Epithelial cell of esophagus (primary cell): ENCODE measurements at places on chromosomes 2 and 18.

GRCh38 chr2:121293450-121294325 lies 8.7 kb upstream of the TFCP2L1 start:
- DNase-seq, result no peak

GRCh38 chr2:75790814-75791467 lies 80.2 kb upstream of the GCFC2 start:
- DNase-seq, result no peak

- no peak for DNase-seq
Measured at GRCh38 chr2:146532509-146533147, 1312.2 kb upstream of the ACVR2A start.

- peak; percentile 34 for DNase-seq
Measured at GRCh38 chr2:145000376-145000775, 480.5 kb upstream of the ZEB2 start.

GRCh38 chr2:195603998-195604397 lies 53.0 kb upstream of the SLC39A10 start:
- DNase-seq, result no peak

GRCh38 chr18:26228562-26229260 lies 2.5 kb downstream of the TAF4B start:
- DNase-seq, result peak; percentile 8

DNA sequence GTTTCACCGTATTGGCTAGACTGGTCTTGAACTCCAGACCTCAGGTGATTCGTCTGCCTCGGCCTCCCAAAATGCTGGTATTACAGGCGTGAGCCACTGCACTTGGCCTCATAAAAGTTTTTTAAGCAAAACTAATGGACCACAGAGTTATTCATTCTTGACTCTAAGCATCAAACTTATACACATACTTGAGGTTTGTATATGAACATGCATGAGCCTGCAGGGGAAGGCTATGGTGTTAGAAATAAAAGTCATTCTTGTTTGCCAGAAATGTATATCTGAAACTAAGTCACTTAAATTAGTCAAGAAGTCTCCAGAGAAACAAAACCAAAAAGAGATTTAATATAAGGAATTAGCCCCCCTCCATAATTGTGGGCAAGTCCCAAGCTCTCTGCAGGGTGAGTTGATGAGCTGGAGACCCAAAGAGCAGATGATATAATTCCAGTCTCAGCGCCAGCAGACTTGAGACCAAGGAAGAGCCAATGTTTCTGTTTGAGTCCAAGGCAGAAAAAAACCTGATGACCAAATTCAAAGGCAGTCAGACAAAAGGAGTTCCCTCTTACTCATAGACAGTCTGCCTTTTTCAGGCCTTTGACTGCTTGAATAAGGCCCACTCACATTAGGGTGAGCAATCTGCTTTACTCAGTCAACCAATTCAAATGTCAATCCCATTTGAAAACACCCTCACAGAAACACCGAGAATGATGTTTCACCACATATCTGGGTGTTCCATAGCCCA lies 69.0 kb upstream of the DSG1 start:
- DNase-seq, result peak; percentile 98

DNA sequence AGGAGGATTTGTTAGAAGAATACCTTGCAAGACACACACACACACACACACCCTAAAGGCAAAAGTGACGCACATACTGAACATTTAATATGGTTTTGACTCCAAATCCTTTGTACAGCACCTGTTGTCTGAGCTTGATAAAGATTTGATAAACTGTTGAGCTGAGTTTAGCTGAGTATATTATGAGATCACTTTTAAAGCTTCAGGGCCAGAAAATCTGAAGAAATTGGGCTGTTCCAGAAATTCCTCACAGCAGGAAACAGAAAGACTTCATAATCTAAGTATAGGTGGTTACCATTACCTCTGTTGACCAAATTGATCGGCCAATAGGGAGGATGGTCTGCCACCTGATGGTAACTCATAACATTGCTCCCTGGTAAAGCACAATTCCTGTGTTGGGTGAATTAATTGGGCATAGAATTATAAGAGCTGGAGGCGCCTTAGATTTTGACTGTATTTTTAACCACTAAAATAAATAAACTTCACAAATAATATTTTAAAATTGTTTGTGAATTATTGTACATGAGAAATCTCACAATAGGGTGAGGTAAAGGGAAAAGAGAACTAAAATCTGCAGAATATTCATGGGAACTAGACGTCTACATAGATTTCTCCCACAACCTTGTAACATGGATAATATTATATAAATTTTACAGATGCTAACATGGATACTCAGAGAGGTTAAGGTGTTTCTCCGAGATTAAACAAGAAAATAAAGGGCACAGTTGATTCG lies 21.8 kb upstream of the RPIA start:
- DNase-seq, result peak; percentile 68

GRCh38 chr2:120774557-120775160 lies 39.0 kb downstream of the GLI2 start:
- DNase-seq, result peak; percentile 53

DNA sequence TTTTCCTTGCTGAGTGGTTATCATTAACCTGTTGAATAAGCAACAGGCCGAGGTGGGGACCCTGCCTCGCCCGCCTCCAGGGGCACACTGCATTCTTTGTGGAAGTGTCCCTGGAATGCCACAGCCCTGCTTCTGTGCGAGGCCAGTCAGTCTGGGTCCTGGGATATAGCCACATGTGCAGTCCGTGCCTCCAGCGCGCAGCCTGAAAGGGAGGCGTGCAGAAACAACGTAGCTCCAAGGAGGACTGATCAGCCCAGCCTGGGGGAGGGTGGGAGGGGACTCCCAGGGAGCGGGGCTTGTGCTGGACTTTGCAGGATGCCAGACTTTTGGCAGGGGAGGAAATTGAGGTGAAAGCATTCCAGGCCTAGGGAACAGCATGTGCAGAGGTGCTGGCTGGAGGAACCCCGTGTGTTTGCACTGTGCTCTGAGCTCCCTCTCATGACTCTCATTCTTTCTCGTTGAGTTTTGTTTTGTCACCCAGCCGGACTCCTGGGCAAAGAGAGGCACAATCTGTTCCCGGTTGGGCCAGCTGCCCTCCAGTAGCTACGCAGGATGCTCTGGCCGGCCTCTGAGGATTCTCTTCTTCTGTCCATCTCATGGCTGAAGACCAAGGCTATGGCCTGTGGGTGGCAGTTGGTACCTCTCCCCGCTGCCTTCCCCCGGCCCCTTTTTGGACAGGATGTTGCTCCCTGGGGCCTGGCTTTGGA lies 39.7 kb downstream of the HPCAL1 start:
- DNase-seq, result no peak

DNA sequence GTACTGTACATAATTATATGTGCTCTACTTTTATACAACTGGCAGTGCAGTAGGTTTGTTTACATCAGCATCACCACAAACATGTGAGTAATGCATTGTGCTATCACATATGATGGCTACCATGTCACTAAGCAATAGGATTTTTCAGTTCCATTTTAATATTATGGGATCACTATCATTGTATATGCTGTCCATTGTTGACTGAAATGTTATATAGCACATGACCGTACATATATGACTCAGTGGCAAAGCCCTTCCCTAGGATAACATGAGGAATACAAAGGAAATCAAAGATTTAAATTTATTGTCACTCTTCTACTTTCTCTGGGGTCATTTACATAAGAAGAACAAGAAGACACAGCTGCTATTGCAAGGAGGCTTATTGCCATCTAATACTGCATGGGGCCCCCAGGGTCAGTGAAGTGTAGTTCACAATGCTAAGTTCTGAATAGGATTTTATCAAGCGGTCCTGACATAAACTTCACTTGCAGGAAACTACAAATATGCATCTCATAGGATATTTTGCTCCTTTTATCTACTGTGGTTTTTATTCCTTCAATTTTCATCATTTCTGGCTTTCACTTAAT lies 21.8 kb downstream of the PDE1A start:
- no peak for DNase-seq

DNA sequence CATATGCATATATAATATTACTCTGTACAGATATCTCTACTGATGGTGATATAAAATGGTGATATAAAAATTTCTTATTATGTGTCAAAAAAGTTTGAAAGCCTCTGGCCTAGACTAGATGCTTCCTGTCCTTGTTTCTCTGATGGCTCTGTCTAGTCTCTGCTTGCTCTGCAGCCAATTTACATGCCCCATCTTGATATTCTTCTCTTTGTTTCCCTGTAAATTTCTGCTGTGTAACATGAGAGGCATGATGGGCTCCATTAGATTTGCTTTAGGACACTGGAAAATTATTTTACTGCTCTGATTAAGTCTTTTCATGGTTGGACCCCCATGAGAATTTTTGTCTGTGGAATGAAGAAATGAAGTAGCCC lies 24.3 kb downstream of the BABAM2 start:
- peak; percentile 71 for DNase-seq

- DNase-seq, result no peak
Measured at GRCh38 chr18:62621546-62621945, 93.8 kb upstream of the PHLPP1 start.

GRCh38 chr2:85011747-85012146 lies 40.8 kb downstream of the KCMF1 start:
- no peak for DNase-seq

- no peak for DNase-seq
Measured at GRCh38 chr2:216653931-216654365, 20.7 kb downstream of the IGFBP2 start.

- DNase-seq, result no peak
Measured at GRCh38 chr2:218957671-218958070, 1.8 kb upstream of the CDK5R2 start.

- DNase-seq, result no peak
Measured at GRCh38 chr2:26854283-26854827, 6.4 kb downstream of the DPYSL5 start.

DNA sequence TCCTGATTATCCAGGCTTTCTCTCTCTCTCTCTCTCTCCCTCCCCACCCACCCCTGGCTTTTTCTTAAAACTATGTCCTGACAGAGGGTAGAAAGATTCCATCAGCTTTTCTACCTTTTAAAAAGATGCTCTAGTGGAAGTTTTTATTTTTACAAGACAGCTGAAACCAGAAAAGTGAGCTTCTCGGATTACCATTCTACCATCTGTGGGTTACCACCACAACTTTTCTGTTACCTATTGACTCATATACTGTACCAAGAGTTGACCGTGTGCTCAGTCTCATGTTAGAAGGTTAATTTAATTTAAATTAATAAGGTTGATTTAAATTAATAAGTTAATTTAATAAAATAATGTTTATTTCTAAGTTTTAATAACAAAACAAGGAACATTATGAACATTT lies 137.6 kb downstream of the UPP2 start:
- DNase-seq, result peak; percentile 30

- DNase-seq, result no peak
Measured at GRCh38 chr18:77818328-77818727, 568.7 kb downstream of the GALR1 start.

DNA sequence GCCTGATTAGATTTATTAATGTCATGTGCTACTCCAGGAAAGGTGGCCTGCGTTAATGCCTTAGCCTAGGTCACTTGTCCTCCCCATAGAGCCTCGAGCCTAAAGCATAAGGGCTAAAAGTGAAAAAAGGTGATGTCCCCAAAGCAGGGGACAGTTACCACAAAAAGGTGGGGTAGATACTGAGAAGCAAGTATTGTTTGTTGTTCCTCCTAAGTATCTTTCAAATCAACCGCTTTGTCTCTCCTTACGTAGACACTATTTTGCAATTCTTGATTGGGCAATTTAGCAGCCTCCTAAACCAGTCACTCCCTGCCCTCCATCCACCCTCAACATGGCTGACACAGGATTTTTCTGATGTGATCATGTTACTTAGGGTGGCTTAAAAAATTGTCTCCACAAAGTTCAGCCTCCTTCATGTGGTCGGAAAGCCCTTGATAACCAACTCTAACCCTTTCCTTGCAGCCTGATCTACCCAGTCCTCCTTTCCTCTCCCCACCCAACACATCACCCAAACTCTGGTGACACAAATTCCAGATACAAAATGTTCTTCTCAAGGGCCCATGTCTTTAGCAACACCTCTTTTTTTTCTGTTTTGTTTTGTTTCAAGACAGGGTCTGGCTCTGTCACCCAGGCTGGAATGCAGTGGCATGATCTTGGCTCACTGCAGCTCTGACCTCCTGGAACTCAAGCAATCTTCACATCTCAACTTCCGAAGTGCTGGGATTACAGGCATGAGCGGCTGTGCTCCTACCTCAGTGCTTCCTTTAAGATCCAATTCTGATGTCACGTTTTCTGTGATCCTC lies 6.9 kb downstream of the INHA start:
- DNase-seq, result peak; percentile 65

DNA sequence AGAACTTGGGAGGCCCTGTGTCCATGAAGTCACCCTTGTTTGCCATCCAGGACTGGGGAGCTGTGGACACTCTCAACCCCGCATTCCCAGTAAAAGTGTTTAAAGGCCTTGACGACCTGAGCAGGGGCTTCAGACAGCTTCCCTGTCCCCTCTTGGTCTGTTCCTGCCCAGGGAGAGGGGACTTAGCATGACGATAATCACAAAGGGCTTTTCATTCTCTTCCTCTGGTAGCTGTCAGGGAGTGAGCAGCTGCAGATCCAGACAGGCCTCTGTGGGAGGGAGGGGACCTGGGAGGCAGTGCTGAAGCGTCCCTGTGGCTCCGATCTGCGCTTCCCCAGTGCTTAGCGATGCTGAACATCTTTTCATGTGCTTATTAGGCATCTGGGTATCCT lies 77.8 kb upstream of the HS6ST1 start:
- peak; percentile 54 for DNase-seq

DNA sequence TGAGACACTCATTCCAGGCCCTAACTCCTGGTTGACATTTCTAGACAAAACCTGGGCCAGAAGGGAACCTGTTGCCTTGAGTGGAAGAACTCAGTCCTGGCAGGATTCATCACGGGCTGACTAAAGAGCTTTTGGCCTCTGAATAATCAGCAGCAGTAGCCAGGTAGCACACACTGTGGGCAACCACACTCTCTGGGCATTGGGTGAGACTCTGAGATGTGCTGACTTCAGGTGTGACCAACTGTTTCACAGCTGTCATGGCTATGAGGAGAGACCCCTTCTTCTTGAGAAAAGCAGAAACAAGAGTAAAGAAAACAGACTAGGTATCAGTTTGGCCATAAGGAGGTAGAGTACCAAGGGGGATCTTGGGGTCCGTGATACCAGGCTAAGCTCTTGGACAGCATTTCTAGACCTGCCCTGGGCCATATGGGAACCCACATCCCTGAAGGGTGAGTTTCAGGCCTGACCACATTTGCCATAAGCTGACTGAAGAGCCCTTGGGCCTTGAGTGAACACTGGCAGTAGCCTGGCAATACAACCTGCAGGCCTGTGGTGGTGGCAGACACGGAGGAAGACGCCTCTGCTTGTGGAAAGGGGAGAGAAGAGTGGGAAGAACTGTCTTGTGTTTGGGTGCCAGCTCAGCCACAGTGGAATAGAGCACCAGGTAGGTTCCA lies 230.9 kb downstream of the DLGAP1 start:
- DNase-seq, result no peak

- no peak for DNase-seq
Measured at GRCh38 chr2:152894051-152894450, 175.6 kb downstream of the ARL6IP6 start.

- DNase-seq, result no peak
Measured at GRCh38 chr2:173952267-173953046, 12.7 kb downstream of the SP3 start.

GRCh38 chr18:34741401-34741800 lies 31.3 kb downstream of the DTNA start:
- DNase-seq, result no peak

- DNase-seq, result peak; percentile 74
Measured at GRCh38 chr2:159096901-159097300, 128.5 kb downstream of the TANC1 start.

- no peak for DNase-seq
Measured at GRCh38 chr2:121521359-121521758, 9.3 kb upstream of the RNU4ATAC start.

- DNase-seq, result no peak
Measured at GRCh38 chr2:85183479-85183878, 50.3 kb downstream of the TCF7L1 start.
